ENCODE measurements at places on chromosomes 5 and 9. TPM values are rescaled to one million over a fixed set of nuclear protein-coding genes. Genes with fewer than 3 reads are reported as not detected.

GRCh38 chr5:179974946-179975712 lies 67.4 kb upstream of the TBC1D9B start:
- H3K4me3 ChIP-seq, result no peak overlapping the region
- no peak overlapping the region for H3K27ac ChIP-seq
- H3K27me3 ChIP-seq, result no peaks in the 10 kb centered on the region
- no peak for DNase-seq

DNA sequence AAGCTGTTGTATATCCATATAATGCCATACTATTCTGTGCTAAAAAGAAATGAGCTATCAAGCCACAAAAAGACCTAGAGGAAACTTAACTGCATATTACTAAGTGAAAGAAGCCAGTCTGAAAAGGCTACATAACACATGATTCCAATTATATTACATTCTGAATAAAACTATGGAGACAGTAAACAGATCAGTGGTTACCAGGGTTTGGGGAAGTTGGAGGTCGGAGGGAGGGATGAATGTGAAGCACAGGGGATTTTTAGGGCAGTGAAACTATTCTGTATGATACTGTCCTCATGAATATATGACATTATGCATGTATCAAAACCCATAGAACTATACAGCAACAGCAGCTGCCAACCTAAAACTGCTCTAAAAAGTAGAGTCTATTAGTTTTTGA lies 5.6 kb upstream of the RFK start:
- H3K27me3 ChIP-seq, result no peaks in the 10 kb centered on the region
- H3K4me3 ChIP-seq, result no peak overlapping the region
- no peak for DNase-seq
- H3K36me3 ChIP-seq, result no peaks in the 10 kb centered on the region

The TUBB4B gene
- polyA plus RNA-seq, result 64.6 TPM

- peak overlapping the region; percentile 12 for H3K4me3 ChIP-seq
- DNase-seq, result no peak
- no peak overlapping the region for H3K27ac ChIP-seq
- peaks cover 70% of the 10 kb centered on the region for H3K4me1 ChIP-seq
- H3K27me3 ChIP-seq, result no peaks in the 10 kb centered on the region
Observed at GRCh38 chr5:143396353-143396940, 7.0 kb downstream of the NR3C1 start.

DNA sequence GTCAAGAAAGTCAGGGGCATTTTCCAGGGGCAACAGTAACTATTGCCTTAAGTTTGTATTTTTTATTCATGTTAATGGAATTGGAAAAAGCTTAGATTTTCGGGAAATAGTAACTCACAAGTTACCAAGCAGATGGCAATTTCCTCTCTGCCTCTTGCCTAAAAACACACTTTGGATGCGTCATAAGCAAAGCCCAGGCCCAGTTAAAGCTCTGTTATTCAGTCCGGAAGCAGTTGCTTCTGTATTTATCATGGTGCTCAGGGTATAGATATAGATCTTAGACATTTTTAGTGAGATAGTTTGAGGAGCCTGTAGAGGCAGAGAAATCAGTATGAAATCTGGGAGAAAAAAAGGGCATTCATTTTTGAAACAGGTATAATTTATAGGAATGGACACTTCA lies 260.3 kb upstream of the TNC start:
- H3K27ac ChIP-seq, result no peak overlapping the region
- no peaks in the 10 kb centered on the region for H3K36me3 ChIP-seq
- no peaks in the 10 kb centered on the region for H3K27me3 ChIP-seq

GRCh38 chr9:129140397-129141065 lies 29.3 kb downstream of the PTPA start:
- peaks cover 38% of the 10 kb centered on the region for H3K4me1 ChIP-seq
- no peak for DNase-seq
- H3K27ac ChIP-seq, result peak overlapping the region; percentile 95
- peaks cover 21% of the 10 kb centered on the region for H3K36me3 ChIP-seq
- peak overlapping the region; percentile 61 for H3K4me3 ChIP-seq

DNA sequence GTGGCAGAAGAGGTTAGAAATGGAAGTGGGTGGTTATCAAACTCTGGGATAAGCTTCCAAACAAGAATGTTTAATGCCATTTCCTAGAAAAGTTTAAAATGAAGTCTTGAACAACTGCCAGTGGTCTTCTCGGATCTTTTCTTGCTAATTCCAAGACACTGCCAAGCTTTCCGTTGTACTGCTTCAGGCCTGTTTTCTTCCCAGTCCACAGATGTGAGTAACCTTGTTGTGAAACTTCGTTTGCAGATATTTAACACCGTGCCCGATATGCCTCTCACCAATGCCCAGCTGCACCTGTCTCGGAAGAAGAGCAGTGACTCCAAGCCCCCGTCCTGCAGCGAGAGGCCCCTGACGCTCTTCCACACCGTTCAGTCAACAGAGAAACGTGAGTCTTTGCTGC lies 269.8 kb downstream of the NR3C1 start:
- H3K27me3 ChIP-seq, result no peaks in the 10 kb centered on the region
- DNase-seq, result no peak
- no peaks in the 10 kb centered on the region for H3K36me3 ChIP-seq
- no peaks in the 10 kb centered on the region for H3K4me1 ChIP-seq
- H3K27ac ChIP-seq, result no peak overlapping the region

DNA sequence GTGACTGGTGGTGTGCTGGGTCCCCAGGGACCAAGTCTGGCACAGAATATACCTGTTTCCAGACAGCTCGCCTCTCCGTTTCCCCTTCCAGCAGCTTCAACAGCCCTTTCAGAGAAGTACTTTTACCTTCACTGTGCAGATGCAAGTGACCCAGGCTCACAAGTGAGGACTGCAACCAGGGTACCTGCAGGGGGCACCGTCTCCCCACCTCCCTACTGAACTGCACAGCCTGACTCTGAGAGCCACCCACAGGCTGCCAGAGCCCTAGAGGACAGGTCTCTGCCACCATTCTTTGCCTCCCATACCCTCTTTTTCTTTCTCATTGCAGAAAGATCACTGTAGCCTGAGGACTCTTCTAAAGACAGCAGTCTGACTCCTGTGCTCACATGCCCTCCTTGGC lies 15.4 kb downstream of the IL9 start:
- H3K4me1 ChIP-seq, result no peaks in the 10 kb centered on the region
- H3K27ac ChIP-seq, result no peak overlapping the region
- DNase-seq, result no peak
- H3K27me3 ChIP-seq, result no peaks in the 10 kb centered on the region

GRCh38 chr9:123003466-123003865 lies 30.0 kb upstream of the GPR21 start:
- H3K36me3 ChIP-seq, result peaks cover 5% of the 10 kb centered on the region
- DNase-seq, result no peak
- no peaks in the 10 kb centered on the region for H3K4me1 ChIP-seq

The QRFP gene
- not detected for polyA plus RNA-seq

- no peak overlapping the region for H3K27ac ChIP-seq
- no peak for DNase-seq
- H3K4me3 ChIP-seq, result no peak overlapping the region
- peaks cover 16% of the 10 kb centered on the region for H3K36me3 ChIP-seq
- peaks cover 5% of the 10 kb centered on the region for H3K4me1 ChIP-seq
Observed at GRCh38 chr9:129118799-129119198, 7.6 kb downstream of the PTPA start.

DNA sequence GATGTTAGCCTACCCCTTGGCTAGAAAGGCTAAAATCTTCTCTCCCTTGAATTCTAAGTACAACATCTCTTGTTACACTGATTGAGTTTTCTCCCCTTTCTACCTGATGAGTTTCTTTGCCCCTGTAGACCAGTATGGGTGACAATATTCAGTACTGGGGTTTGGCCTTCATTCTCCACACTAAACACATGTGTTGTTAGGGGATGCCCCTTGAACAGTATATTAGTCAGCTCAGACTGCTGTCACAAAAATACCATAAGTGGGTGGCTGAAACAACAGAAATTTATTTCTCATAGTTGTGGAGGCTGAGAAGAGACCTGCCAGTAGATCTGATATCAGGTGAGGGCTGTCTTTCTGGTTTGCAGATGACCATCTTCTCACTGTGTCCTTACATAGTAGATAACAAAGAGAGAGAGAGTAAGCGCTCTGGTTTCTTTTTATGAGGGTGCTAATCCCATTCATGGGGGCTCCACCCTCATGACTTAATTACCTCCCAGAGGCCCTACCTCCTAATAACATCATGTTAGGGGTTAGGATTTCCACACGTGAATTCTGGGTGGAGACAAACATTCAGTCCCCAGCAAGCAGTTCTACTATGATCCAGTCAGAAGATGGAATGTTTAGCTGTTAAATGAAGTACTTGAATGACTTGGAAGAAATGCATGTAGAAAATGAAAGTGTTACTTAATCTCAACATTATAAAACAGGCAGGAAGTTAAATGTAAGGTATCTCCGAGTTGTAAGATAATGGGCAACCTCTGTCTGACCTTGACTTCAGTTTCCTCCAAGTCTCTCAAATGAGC lies 17.5 kb downstream of the VLDLR start:
- H3K4me3 ChIP-seq, result no peak overlapping the region
- H3K27ac ChIP-seq, result no peak overlapping the region
- H3K36me3 ChIP-seq, result no peaks in the 10 kb centered on the region
- H3K4me1 ChIP-seq, result no peaks in the 10 kb centered on the region
- no peaks in the 10 kb centered on the region for H3K27me3 ChIP-seq

GRCh38 chr9:125540497-125540896 lies 166.5 kb downstream of the MAPKAP1 start:
- no peak overlapping the region for H3K27ac ChIP-seq
- H3K36me3 ChIP-seq, result no peaks in the 10 kb centered on the region
- no peak overlapping the region for H3K4me3 ChIP-seq
- H3K4me1 ChIP-seq, result no peaks in the 10 kb centered on the region
- no peak for DNase-seq

- no peak for DNase-seq
- no peak overlapping the region for H3K27ac ChIP-seq
- H3K4me3 ChIP-seq, result no peak overlapping the region
- H3K4me1 ChIP-seq, result no peaks in the 10 kb centered on the region
- peaks cover 14% of the 10 kb centered on the region for H3K36me3 ChIP-seq
Observed at GRCh38 chr9:126341426-126341825, 14.8 kb downstream of the MVB12B start.

DNA sequence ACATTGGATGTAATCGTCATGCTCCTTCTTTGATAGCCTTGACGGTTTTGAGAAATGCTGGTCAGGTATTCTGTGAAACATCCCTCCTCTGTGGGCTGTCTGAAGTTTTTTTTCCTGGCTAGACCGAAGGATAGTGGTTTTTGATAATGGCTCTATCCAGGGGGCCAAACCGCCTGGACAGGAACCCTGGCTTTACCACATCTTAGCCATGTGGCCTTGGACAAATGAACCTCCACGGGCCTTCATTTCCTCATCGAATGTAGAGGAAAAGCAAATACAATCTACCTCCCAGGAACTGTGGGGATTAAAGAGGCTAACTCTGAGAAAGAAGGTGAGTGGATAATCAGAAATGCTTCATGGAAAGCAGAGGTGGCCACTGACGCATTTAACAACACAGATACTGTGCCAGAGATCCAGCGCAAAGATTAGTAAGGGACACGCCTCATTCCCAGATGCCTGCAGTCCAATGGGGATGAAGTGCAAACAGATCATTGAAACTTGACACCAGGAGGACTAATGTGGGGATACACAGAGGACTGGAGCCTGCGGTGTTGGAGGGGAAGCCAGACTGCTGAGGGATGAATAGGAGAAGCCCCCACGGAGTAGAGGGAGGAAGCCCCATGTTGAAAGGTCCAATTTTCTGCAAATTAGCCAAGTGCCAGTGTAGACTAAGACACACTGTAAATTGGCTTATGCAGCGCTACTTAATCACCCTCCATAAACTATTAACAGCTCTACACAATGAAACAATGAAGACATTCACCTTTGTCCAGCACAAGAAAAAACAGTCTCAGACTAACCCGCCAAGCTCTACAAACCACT lies 41.6 kb downstream of the MYO10 start:
- H3K4me3 ChIP-seq, result no peak overlapping the region
- H3K27ac ChIP-seq, result no peak overlapping the region
- H3K4me1 ChIP-seq, result no peaks in the 10 kb centered on the region
- no peaks in the 10 kb centered on the region for H3K36me3 ChIP-seq
- DNase-seq, result no peak

GRCh38 chr5:91384671-91385430 lies 1.7 kb upstream of the ARRDC3 start:
- peaks cover 10% of the 10 kb centered on the region for H3K4me1 ChIP-seq
- peak overlapping the region; percentile 100 for H3K27ac ChIP-seq
- H3K36me3 ChIP-seq, result no peaks in the 10 kb centered on the region
- peak overlapping the region; percentile 16 for H3K4me3 ChIP-seq

- DNase-seq, result no peak
- H3K36me3 ChIP-seq, result no peaks in the 10 kb centered on the region
- H3K4me3 ChIP-seq, result no peak overlapping the region
- no peak overlapping the region for H3K27ac ChIP-seq
Observed at GRCh38 chr5:80109646-80110478, 74.7 kb downstream of the THBS4 start.

GRCh38 chr5:74613283-74613682 lies 27.2 kb downstream of the ENC1 start:
- H3K27ac ChIP-seq, result no peak overlapping the region
- no peak overlapping the region for H3K4me3 ChIP-seq
- no peaks in the 10 kb centered on the region for H3K4me1 ChIP-seq
- no peaks in the 10 kb centered on the region for H3K27me3 ChIP-seq

- H3K36me3 ChIP-seq, result no peaks in the 10 kb centered on the region
- no peak for DNase-seq
- H3K4me3 ChIP-seq, result no peak overlapping the region
- no peak overlapping the region for H3K27ac ChIP-seq
Observed at GRCh38 chr5:133682451-133682850, 70.1 kb upstream of the FSTL4 start.

The GADD45G gene
- 0.62 TPM for polyA plus RNA-seq

DNA sequence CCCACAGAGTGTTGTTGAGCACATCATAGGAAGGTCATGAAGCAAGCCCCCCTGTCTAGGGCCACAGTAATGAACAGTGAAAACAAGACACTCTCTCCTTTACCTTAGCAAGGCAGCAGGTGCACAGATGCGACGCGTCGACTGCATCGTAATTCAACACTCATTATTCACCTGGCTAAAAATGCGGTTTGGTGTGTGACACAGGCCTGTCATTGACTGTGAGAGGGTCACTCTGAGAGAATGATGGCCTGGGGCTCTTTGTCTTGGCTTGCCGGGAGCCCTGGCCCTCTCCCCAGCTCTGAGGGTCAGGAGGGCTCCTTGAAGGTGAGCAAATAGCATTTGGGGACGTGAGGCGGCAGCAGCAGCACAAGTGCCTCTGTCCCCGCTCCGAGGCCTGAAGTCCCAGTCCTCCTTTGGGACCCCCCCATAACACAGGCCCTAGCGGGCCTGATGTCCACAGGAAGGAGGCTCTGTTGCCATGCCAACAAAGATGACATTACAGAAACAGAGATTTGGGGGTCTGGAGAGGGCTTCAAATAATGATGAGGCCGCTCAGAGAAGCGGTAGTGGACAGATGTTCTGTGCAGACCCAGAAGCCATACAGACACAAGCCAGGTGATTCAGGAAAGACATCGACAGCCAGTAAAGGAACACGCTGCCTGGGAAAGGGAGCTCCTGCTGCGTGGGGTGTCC lies 46.7 kb downstream of the SHB start:
- no peaks in the 10 kb centered on the region for H3K4me1 ChIP-seq
- H3K36me3 ChIP-seq, result no peaks in the 10 kb centered on the region
- no peaks in the 10 kb centered on the region for H3K27me3 ChIP-seq

All from CD8-positive, alpha-beta memory T cell (primary cell).